ENCODE measurements at places on chromosomes 4 and X. TPM values are rescaled to one million over a fixed set of nuclear protein-coding genes. Genes with fewer than 3 reads are reported as not detected.

GRCh38 chr4:46389301-46389775 lies 590 bp downstream of the GABRA2 start:
- no peak for DNase-seq

DNA sequence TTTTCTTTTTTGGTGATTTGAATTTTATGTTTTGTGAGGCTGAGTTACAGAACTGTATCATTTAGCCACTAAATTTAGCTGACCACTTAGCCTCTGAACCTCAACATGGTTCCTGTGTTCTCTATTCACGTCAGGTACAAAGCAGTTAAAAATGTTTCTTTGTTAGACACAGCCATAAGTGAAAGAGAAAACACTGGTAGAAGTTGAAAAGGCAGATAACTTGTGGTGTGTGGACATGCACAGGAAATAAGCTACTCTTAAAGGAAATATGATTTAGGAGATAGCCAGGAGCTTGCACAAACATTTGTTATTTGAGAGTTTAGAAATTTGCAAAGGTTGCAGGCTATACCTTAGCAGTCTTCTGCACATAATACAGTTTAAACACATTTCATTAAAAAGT lies 171.0 kb upstream of the RPS6KA3 start:
- no peak for DNase-seq

- no peak for DNase-seq
These were observed 89.4 kb downstream of the IRF2 start for GRCh38 chr4:184384810-184385557.

DNA sequence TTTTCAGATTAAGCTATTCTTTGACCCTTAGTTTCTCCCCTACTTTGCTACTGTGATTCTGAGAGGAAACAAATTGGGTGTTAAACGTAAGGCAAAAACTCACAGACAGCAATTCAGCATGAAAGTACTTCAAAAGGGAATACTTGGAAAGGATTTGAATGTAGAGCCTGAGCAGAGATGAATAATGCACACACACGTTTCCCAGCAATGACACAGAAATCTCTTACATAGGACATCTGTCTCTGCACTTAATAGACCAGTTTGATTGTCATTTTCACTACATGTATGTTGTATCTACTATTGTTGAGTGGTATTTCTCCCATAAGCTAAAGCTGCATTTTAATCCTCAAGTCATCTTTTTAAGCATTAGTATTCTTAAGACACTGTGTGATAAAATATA lies 166.1 kb upstream of the TEX13C start:
- DNase-seq, result no peak

ATP1B4 gene
- not detected for total RNA-seq

- no peak for DNase-seq
These were observed 49.6 kb upstream of the MAMLD1 start for GRCh38 chrX:150313514-150313913.

GATA1 gene
- not detected for total RNA-seq

- DNase-seq, result no peak
These were observed 143.3 kb upstream of the KCNIP4 start for GRCh38 chr4:22091906-22092305.

DNA sequence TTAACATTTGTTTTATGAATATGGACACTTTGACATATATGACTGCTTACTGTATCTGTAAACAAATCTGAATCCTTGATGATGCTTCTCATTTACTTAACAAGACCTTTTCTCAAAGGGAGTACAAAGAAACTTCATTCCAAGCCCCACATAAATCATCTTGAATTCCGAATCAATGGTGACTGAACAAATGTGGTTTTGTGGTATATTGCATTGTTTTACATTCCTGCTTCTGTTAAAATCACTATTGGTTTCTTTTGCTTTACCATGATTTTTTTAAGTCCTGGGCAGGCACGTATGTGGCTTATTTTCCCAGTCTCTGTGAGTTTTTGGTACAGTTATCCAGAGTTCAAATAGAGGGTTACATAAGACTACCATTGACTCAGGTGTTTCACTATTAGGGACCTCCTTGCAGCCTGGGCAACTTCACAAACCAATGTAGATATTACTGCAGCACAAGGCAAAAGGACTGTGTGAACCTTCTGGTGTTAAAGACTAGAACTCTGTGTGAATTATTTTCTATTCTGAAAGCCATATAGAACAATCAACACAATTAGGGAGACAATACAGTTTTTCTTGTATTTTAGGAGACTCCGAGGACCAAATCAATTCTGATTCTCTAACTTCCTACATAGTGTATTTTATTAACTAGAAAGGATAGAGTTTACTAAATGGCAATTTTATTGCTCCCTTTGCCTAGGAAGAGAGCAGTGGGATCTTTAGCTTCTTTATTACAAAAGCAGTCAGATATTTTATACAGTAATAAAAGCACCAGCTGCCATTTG lies 196.4 kb downstream of the GALNTL6 start:
- DNase-seq, result peak; percentile 18

GRCh38 chr4:178427663-178428062 lies 985.4 kb upstream of the AGA start:
- DNase-seq, result no peak

DNA sequence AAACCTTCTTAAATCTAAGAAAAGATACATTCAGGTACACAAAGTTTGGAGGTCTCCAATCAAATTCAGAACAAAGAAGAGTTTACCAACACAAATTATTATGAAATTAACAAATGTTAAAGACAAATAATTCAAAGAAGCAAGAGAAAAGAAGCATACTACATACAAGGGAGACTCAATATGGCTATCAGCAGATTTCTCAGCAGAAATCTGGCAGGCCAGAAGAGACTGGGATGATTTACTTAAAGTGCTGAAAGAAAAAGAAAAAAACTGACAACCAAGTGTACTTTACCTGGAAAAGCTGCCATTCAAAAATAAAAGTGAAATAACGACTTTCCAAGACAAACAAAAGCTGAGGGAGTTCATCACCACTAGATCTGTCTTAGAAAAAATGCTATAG lies 64.4 kb upstream of the HTR2C start:
- no peak for DNase-seq

C1QTNF7 gene
- not detected for total RNA-seq

- DNase-seq, result no peak
These were observed 32.7 kb upstream of the HPGDS start for GRCh38 chr4:94375364-94375763.

GRCh38 chr4:177320721-177321120 lies 11.0 kb downstream of the NEIL3 start:
- DNase-seq, result no peak

DNA sequence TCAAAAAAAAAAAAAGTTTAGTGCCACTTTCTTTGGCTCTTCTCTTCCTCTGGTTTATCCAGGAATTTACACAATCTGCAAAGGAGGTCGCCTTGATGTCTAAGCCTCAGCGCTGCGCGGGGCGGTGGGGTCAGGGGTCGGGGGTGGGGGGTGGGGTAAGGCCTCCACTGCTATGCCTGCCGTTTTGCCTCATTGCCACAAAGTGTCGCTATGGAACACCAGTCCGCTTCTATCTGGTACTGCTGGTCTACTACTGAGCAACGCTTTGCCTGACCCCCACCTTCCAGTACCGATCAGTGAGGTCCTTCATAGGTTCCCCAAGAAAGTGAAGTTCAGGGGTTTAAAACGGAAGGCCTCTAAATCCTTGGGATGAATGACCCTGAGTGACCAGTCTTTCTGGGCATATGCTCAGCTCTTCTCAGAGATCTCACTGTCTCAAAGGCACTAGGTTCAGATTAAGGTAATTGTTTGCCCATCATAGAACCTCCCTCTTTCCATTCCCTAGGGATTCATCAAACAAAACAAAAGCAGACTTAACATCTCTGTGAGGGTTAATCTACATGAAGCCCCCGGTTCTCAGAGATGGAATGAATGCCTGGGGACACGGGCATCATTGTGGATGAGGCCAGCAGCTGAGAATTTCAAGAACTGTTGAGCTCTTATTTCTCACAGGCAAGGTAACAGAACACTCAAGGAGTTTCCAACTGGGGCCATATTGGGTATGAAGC lies 16.9 kb upstream of the TSR2 start:
- no peak for DNase-seq

Measured in SJSA1 (cell line).